RCC 7860 (cell line): ENCODE measurements at places on chromosomes 12 and 14.

DNA sequence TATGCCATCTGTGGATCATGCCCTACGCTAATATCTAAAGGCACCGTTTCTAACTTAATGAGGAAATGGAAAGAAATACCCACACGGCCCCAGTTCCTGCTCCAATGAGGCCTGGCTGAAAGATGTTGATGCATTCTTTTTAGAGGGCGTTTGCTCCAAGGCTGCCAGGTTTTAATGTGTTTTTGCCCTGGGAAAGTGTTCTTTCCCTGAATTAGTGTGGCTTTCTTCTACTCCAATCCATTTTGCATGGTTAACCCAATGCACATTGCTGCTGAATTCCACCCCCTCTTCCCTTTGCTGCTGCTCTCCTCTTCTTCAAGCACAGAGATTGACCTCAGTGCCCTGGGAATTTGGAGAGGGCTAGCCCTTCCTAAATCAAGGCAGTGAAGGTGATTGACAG lies 1.1 kb downstream of the MYF5 start:
- no peak for DNase-seq

- peak; percentile 25 for DNase-seq
Measured at GRCh38 chr12:78229591-78230101, 399.0 kb downstream of the NAV3 start.

DNA sequence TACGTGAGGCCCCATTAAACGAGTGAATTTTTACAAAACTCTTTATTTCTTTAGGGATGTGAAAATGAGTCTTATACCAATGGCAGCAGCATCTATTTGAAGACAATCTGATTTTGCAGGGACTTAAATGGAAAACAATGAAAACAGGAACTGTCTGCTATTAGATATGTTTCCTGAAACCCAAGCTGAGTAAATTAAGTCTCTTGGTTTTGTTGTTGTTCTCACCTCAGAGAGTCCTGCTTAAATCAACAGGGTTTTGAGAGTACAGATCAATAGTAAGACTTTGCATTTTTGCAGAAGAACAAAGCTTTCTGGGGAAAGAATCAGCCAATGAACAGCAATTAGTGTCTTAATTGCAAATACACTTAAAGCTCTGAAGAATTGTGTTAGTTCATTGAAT lies 39.1 kb upstream of the LGR5 start:
- no peak for DNase-seq

DNA sequence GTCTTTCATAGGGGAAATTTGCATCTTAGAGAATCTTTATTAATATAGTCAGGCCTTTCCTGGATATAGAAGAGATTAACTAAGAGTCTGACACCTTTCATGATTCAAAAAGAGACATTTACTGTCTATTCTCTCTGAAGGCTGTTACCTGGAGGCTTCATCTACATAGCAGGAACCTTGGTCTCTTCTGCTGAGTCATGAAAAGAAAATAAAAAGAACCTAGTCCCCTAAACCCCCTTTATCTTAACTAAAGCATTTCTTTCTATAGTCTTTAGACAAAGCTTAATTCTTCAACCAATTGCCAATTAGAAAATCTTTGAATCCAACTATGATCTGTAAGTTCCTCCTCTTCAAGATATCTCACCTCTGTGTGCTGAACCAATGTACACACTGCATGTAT lies 33.1 kb downstream of the RPS29 start:
- DNase-seq: no peak

- DNase-seq: no peak
Measured at GRCh38 chr14:103007555-103007954, 49.8 kb downstream of the CDC42BPB start.
